ENCODE measurements at places on chromosomes 3 and 15. TPM values are rescaled to one million over a fixed set of nuclear protein-coding genes. Genes with fewer than 3 reads are reported as not detected.

Gene LSAMP
- 4.1 TPM for total RNA-seq

Gene OIP5
- not detected for total RNA-seq

Gene RAB6B
- 0.30 TPM for total RNA-seq

Gene FRMD4B
- total RNA-seq, result 3.2 TPM

Gene REC114
- not detected for total RNA-seq

Gene KCNMB3
- total RNA-seq, result 1.3 TPM

Gene SH2D7
- total RNA-seq, result not detected

Gene CCR4
- total RNA-seq, result under 0.01 TPM

Gene PIERCE2
- 2.1 TPM for total RNA-seq

Gene GAP43
- 5.1 TPM for total RNA-seq

Gene ADIPOQ
- total RNA-seq, result not detected

Gene CLDN16
- total RNA-seq, result not detected

Gene KNL1
- 3.8 TPM for total RNA-seq

Gene SCAMP2
- total RNA-seq, result 15.6 TPM

Gene CCDC33
- total RNA-seq, result 0.60 TPM

Gene KBTBD13
- not detected for total RNA-seq

Gene HIGD2B
- total RNA-seq, result not detected

Gene ZNF501
- total RNA-seq, result 5.5 TPM

Gene IMPG2
- total RNA-seq, result 0.23 TPM

Gene FOXB1
- not detected for total RNA-seq

Gene GOLGA6L9
- total RNA-seq, result 3.9 TPM

Gene LDHAL6B
- total RNA-seq, result not detected

Gene DUOXA2
- not detected for total RNA-seq

Measured in smooth muscle cell of the coronary artery (primary cell).